Stimulated activated CD4-positive, alpha-beta T cell treated with anti-CD3 and anti-CD28 coated beads, Interleukin-4, amount 100 ng/mL, for 4 hours (primary cell): ENCODE measurements at places on chromosomes 2 and 18.

DNA sequence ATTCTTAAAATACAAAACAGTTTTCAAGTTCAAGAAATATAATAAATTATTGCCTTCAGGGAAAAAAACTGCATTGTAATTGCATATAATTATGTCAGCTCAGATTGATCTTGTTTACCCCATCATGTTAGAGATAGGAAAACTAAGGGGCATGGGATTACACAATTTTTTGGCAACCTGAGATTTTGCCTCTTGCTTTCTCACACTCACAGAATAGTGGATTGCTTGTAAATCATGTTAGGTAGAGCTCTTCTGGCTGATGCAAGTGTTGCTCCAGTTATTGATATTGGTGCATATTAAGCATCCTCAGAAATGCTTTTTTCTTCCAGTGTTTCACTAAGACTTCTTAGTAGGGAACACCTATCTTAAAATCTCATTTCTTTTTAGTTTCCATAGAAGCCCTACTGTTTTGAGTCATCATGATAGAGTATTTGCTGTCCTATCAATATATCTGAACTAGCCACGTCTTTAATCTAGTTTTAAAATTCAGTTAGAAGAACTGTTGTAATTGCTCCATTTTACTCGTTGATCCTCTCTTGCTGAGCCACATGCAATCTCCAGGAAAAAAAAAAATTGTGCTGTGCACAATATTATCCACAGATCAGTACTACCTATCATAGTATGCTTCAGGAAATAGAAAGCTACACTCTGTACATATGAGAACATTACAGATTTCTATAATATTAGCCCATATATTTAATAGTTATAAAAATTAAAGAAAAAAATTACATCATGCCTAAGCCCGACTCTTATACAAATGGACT is 393.1 kb downstream of the LRP1B start:
- DNase-seq, result no peak

- no peak for DNase-seq
Measured at GRCh38 chr2:85838181-85838580, 50.6 kb downstream of the ST3GAL5 start.

- no peak for DNase-seq
Measured at GRCh38 chr18:50697509-50697908, 122.3 kb downstream of the MRO start.

DNA sequence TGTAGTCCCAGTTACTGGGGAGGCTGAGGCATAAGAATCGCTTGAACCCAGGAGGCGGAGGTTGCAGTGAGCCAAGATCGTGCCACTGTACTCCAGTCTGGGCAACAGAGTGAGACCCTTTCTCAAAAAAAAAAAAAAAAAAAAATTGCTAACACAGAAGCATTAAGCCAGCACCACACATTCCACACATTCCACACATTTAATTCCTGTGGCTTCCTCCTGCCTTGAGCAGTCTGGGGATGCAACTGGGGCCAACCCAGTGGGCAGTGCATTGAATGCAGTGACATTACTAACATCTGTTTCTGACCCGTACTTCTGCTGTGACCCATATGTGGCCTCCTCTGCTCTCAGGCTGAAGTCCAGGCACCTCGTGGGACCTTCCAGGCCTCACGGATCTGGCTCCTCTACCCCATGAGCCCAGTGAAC is 107.0 kb downstream of the BCL2L11 start:
- no peak for DNase-seq

DNA sequence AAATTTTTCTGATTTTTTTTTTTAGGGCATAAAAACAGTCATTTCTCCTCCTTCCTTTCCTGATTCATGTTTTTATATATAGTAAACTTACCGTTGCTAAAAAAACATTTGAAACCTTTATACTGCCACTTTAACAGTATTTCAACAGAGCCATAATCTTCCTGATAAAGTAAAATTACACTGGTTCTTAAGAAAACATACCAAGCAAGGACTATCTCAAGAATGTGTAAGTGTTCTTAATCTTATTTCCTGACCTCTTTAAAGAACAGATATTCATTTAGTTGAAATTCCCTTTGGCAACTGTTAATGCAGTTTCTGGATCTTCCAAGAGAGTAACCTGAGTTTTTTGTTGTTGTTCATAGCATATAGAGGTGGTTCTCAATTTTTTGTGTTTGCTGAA is 26.6 kb upstream of the COLEC12 start:
- DNase-seq, result no peak

- DNase-seq, result no peak
Measured at GRCh38 chr2:180040146-180040925, 33.2 kb upstream of the CWC22 start.

DNA sequence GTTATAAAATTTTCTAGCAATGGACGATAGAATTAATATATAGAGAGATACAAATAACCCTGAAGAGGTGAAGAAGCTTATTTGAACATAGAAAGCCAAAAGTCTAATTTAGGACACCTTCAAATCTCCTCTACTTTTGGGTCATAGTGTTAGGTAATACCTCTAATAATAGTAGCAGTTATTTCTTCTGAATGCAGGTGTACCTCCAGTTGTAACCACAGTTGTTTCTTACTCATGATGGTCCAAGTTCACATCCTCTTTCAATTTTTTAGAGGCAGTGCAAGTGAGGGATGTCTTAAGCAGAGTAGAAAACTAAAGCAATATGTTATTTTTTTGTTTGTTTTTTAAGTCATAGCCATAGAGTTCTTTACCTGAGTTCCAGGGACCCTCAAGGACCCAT is 429.5 kb downstream of the CCDC85A start:
- DNase-seq, result no peak

DNA sequence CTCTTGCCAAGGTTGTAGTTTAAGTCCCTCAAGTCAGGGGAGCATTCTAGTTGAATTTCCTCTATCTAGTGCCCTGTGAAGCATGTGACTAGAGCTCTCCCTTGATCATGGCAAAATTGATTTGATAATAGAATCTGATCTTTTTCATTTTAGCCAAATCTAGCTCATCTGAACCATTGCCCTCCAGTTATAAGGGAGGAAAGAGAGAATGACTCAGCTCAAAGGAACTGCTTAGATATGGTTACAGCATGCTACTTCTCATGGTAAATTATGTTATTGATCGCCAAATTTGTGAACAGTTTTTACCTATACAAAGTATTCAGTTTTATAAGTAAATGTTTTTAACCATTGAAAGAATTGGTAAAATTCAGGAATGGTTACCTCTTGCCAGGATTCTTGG is 100.8 kb downstream of the GPR39 start:
- no peak for DNase-seq

DNA sequence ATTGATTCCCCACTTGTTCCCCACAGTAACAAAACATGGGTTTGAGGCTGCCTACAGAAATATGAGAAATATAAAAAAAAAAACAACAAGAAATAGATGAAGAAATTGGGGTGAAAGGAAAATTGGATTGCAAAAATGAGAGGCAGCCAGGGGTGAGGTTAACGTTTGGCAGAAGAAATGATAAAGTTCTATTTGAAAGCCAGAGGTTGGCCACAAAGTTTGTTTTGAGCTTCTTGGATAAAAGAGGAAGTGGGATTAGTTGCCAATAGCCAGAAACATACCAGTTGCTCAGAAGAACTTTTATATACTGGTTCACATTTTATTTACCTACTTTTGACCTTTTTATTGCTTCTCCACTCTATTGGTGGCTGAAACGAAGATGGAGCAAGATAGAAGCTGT is 67.5 kb downstream of the FASTKD2 start:
- no peak for DNase-seq

GRCh38 chr2:186641132-186641806 is 51.4 kb downstream of the ITGAV start:
- no peak for DNase-seq

DNA sequence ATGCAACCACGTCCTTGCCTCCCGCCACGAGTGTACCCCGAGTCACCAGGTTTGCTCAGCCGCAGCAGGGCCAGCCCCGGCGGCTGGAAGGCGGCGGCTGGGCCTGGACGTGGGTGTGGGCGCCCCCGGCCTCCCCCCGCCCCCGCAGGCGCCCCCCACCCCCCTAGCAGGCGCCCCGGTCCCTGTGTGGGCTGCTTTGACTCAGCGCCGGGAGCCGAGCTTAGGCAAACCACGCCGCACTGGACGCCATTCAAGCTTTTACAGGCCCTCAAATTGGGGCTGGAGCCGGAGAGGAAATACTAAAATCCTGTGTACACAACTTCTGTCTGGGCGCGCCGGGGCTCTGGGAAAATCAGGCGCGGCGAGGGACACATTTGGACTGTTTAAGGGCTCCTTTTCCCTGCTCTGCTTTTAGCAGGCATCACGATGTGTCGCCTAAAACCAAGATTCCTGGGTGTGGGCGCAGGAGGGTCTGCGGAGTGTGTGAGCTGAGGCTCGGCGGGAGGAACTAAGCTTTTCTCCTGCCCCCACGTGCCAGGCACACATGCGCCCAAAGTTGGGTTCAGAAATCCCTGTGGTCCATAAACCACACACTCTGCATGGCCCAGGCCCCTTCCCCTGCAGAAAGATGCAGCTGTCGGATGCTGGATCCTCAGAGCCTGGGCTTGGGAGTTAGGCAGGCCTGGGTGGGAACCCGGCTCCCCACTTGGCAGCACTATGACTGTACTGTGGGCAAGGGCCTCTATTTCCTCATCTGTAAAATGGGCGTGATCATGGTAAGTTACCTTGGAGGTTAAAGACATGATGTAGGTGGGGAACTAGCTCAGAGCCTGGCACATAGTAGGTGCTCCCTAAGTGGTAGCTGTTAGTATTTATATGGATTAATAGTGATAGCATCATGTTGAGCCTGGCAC is 57.6 kb downstream of the ATOH8 start:
- no peak for DNase-seq

- DNase-seq, result no peak
Measured at GRCh38 chr18:49193897-49194296, 243.1 kb upstream of the SMAD7 start.

- no peak for DNase-seq
Measured at GRCh38 chr2:69335311-69335710, 51.7 kb downstream of the GFPT1 start.

- DNase-seq, result no peak
Measured at GRCh38 chr2:11995456-11995855, 249.0 kb downstream of the LPIN1 start.

DNA sequence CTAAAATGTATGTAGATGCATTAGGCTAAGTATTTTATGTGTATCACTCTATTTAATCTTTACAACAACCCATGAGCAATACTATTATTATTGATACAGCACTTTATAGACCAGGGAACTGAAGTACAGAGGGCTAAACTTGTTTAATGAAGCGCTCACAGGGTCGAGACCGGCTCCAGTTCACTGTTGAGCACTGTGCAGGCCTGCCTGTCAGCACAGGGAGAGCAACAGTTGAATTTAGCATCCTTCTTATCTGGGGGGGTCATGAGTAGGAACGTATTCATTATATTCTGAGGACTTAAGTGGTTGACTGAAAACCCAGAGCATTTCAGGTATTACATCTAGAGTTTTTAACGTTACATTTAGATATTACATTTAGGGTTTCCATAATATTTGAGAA is 120.1 kb downstream of the PLCL1 start:
- no peak for DNase-seq

DNA sequence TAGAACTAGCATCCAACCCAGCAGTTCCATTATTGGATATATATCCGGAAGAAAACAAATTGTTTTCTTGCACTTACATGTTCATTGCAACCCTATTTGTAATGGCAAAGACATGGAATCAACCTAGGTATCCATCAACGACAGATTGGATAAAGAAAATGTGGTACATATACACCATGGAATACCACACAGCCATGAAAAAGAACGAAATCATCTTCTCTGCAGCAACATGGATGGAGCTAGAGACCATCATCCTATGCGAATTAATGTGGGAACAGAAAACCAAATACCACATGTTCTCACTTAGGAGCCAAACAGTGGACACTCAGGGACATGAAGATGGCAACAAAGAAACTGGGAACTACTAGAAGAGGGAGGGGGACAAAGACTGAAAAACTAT is 352.7 kb downstream of the CDH2 start:
- DNase-seq, result no peak

- no peak for DNase-seq
Measured at GRCh38 chr2:102122115-102122514, 20.4 kb upstream of the IL1R1 start.

DNA sequence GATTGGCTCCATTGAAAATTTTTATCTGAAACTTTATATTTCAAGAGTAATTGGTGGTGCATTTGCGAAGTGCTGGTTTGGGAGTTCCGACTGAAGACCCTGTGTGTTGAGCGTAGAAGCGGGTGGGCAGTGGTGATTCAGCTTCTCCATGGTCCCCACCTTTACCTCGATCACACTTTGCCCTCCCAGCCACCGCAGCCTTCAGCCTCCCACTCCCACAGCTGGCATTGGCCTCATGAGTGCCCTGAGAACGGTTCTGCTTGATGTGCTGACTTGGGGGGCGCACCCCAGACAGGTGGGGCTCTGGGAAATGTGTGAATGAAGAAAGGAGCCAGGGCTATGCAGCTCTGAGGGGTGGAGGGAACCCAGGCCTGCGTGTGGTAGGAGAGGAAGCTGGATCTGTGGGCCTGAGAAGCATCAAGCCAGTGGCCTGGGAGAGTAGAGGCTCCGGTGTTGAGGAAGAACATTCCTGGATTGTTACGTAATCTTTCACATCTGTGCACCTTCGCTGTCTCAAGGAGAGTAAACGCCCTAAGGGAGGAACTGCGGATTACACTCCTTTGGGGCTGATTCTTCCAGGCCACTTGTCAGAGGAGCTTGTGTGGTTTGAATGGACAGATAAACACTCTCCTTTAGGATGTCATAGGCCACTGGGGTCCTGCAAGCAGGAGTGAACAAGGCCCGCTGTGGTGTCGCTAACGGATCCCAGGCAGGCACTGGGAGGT is 83.8 kb downstream of the NPAS2 start:
- no peak for DNase-seq

DNA sequence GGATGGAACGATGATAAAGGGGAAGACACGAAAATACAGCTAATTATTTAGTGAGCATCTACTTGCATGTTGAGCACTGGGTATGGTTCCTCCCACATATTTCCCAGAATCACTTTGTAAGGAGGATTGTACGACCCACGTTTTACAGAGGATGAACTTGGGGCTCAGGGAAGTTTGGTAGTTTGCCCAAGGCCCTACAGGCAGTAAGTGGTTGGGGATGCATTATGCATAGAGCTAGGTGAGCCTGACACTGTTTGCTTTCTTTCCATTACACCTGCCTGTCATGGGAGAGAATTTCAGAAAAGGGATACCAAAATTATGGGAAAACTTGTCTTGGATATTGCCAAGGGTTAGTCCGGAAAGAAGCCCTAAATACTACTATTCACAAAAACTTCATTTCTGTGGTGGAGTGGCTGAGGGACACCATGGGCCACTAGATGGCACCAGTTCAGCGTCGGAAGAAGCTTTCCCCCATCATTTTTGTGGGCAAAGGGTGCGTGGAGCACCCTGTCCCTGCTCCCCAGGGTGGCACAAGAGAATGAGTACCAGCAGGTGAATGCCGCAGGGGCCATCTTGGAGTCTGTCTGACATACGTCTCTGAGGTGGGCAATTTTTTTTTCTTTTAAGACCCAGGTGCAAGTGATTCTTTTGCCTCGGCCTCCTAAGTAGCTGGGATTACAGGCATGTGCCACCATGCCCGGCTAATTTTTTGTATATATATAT is 23.5 kb upstream of the C18orf32 start:
- DNase-seq, result peak; percentile 43

DNA sequence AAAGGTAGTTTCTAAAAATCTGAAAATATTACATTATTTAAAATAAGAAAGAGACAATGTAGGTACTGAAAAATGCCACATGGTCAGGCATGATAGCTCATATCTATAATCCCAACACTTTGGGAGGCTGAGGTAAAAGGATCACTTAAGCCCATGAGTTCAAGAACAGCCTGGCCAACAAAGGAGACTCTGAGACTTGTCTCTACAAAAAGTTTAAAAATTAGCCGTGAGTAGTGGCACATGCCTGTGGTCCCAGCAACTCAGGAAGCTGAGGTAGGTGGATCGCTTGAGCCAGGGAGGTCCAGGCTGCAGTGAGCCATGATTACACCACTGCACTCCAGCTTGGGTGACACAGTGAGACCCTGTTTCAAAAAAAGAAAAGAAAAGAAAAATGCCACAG is 21.8 kb downstream of the ATAD2B start:
- DNase-seq, result no peak
